ENCODE measurements at places on chromosomes 7 and 10.

DNA sequence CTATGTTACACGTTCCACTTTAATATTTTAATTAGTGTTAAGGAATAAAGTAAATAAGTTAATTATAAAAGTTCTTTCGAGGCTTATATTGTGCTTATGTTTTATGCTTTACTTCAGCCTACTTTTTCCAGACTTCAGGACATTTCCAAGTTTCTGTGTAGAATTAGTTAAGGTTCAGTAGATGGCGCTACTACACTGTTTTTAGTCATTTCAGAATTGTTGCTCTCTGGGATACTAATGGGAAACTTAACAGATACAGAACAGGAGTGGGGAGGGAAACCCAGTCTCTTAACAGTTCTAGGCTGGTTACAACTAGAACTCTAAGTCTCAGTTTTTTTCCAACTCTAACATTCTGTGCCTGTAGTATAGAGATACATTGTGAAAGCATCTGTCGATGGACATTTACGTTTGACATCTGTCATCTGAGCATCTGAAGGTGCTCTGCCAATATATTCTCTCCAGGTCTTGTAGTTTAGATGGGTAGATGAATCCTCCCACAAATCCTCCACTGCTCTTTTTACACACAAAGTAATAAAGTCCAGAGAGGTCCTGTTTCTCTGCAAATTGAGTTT is 56.8 kb upstream of the FAM171A1 start:
- no peak for DNase-seq

- no peak for DNase-seq
Measured at GRCh38 chr7:90618876-90619275, 22.8 kb downstream of the CDK14 start.

DNA sequence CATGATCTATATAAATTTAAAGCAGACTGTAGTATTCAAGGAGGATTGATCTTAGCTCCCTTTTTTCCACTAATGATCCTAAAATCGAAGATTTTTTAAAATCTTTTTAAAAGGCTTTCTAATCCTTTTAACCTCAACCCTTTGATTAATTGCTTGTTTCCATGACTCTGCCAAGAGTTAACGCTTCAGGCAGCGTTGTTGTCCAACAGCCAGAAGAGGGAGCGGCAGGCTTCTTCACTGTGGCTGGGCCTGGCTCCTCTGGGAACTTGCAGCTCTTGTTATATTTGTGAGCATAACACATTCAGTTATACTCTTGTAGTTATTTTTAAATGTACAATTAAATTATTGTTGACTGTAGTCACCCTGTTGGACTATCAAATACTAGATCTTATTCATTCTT is 26.3 kb downstream of the CRCP start:
- DNase-seq, result no peak

- DNase-seq, result no peak
Measured at GRCh38 chr7:69534461-69535041, 63.7 kb upstream of the AUTS2 start.

DNA sequence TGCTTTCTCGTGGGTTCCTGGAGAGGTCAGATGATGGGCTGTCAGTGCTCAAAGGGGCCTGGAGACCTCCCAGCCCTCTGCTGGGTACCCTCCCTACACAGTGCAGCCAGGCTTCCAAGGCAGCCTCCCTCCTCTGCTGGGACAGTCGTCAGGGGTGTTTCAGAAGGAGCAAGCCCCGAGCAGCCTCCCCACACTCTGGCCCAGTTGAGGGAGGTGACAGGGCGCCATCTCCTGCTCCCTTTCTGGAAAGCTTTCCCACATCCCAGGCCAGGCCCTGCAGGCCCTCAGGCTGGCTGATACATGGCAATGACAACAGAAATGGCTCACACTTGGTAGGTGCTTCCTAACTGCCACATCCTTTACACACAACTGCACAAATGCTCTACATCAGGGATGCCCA is 32.1 kb downstream of the KCNMA1 start:
- no peak for DNase-seq

- no peak for DNase-seq
Measured at GRCh38 chr7:130734815-130735716, 1.1 kb upstream of the KLF14 start.
